ENCODE measurements at places on chromosomes 2 and 18.
A peak's percentile ranks its signal among the peaks of the same experiment; 100 is the strongest.

GRCh38 chr2:162211732-162212131, 31.5 kb downstream of the FAP start:
- DNase-seq: no peak

GRCh38 chr2:181891966-181892798, 652 bp downstream of the ITPRID2 start:
- peak; percentile 65 for DNase-seq

DNA sequence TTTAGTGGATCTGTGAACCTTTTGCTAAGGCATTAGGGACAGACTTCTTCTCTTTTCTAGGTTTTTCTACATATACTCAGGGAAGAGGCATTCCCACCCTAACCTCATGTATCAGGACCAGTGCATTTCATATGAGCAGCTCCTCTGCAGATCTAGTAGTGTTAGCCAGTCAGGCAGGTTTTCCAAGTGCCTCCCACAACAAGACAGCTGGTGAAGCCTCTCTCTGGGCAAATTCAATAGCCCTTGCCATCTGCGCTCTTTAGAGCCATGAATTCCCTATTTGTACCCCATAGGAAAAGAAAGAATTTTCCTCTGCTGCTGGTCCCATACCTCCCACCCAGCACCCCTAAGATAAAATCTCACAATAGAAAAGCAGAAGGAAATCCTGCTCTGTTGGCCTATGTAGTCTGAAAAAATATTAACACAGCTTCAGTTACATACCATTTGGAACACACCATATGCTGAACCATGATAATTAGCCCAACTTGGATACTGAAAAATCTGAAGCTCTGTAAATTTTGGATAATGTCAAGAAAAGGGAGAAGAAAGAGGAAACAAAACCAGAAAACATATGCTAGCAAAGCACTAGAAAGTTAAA, 1354.6 kb upstream of the NRXN1 start:
- no peak for DNase-seq

DNA sequence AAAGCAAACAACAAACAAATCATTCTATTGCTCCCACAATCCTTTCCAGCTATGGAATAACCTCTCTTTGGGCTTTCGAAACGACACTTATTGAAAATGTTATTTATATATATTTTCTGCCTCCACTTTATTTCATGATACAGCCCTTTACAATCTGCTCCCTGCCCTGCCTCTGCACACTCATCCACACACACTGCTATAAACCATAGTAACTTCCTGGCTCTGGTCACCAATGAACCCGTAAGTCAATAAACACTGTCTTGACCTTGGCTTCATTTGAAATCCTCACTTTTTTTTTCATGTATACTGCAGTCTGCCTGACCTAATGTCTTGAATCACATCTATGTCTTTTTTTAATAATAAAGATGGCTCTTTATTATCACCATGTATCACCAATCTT, 161.5 kb downstream of the SLC39A10 start:
- DNase-seq: no peak

DNA sequence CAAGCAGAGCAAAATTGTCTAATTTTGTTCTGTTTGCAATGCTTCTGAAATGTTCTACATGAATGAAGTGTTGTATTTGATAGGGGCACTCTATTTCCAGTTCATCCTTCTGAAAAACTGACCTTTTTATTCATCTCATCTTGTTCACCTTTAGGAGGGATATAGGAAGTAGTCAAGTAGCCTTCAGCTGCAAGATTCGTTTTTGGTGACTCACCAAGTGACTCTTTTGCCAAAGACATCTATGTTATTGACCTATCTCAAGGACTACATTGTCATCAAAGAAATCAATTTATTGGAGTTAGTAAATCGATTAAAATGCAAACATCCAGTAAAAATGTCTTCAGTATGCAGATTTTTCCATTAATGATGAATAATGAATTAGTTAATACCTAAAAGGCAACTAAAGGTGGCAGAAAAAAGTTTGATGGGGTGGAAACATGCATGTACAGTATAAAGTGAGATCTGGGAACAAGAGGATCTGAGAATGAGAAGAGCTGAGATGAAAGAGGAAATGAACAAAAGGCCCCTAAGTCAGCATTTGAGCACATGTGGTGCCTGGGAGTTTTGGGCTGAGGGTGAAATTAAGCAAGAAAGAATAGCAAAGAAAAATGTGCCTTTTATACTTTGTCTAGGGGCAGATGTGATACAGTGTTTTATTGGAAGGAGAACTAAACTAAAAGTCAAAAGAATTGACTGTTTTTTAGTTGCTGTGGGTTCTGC, 255.1 kb upstream of the LINC00305 start:
- DNase-seq: no peak

- DNase-seq: no peak
Observed at GRCh38 chr2:136665736-136666135, 99.6 kb upstream of the THSD7B start.

GRCh38 chr2:109448946-109449788, 164.6 kb downstream of the SEPTIN10 start:
- DNase-seq: no peak

DNA sequence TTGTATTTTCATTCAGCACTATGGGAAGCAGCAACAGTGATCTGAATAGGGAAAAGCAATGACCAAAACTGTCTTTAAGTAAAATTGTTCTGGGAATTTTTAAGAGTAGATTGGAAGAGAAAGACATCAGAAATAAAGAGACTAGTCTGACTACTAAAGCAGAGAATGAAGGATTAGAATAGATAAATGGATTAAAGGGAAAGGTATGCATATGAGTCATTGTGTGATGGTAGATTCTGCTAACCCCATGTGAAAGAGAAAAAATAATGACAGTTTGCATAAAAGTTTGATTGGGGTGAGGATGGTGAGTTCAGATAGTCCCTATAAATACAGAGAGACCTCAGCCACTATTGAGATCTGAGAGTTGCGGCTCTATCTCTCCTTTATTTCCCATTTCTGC, 139.6 kb upstream of the DCC start:
- DNase-seq: no peak

DNA sequence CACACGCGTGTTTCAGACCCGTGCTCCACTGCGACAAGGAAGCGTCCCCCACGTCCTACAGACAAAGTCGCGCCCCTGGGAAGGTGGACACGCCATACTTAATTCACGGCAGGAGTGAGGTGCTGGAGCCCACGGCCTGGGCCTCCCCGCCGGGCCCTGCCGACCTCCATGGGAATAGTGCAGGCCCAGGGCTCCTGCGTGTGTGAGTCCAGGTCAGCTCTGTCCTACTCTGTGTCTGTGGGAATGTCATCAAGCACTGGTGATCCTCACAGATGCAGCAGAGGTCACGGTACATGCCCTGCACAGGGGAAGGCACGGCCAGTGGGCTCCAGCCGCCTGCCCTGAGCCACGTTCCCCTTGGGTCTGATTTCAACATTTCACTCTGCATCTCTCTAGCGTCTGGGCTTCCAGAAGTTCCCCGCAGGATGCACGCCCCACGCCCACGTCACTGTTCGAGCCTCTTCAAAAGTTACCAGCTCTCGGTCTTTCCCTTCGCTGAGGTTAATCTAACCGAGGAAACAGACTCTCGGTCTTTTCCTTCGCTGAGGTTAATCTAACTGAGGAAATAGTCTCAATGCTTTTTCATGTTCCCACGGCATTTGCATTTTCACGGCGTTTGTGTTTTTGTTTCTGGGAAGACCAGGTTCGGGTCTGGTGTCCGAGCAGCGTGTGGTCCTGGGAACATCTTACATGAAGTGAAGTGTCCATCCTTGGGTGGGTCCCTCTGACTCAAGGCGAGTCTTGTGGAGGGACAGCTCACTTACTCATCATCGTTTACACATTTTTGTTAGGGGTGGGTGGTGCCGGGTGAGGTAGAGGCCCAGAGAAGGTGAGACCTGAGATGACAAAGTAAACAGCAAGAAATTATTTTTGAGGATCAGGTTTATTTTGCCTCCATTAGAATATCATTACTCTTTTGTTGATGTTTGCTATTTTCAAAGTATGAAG, 157.3 kb upstream of the ALKAL2 start:
- peak; percentile 27 for DNase-seq

DNA sequence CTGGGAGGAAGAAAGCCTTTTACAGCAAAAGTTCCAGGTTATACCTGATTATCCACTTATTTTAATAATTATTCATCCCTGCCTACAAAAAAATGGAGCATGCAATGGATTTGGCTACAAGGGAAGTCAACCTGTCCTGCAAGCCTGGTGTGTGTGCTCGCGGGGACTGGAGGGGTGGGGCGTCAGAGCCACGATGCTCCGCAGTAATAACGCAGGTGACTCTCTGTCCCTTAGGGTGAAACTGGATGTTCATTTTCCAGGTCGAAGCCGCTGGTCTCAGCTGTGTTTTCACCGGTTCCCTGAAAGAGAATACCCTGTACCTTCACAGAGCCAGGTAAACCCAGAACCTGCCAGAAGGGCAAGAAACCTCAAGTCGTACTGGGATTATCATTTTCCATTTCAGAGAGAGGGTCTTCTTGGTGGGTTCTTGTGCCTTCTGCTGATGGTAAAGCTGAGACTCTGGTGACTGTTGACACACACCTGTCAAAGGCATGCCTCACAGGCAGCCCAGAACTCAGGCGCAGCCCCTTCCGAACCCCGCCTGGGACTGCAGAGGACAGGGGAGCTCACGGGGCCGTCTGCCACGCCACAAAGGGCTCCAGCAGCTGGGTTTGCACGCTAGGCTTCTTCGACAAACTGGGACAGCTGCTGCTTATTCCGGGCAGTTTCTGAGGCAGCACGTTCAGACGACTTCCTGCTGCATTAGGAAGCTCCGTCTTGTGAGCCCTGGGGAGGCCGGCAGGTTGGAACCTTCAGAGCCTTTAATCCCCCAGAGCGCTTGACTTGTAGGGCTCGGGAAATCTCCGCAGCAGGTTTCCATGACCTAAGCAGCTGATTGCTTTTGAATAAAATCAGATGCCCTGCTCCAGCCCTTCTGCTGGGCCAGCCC, 58.6 kb downstream of the KCNG2 start:
- DNase-seq: no peak

- no peak for DNase-seq
Observed at GRCh38 chr2:177478029-177478428, 85.5 kb downstream of the AGPS start.

DNA sequence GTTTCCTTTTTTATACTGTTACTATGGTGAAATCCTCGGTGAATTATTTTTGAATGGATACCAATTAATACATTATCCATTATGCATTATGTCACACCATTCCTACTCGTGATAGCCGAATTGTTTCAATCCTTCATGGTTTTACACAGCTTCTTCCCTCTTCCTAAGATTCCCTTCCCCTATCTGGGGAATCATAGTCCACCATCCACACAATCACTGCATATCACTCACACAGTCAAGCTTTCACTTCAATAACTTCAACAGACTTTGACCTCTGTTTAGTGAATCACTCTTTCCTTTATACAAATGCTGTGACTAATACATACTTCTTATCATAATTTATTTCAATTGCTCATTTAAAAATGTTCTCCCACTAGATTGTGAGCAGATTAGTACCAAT, 1108.1 kb upstream of the LRRTM1 start:
- DNase-seq: no peak

DNA sequence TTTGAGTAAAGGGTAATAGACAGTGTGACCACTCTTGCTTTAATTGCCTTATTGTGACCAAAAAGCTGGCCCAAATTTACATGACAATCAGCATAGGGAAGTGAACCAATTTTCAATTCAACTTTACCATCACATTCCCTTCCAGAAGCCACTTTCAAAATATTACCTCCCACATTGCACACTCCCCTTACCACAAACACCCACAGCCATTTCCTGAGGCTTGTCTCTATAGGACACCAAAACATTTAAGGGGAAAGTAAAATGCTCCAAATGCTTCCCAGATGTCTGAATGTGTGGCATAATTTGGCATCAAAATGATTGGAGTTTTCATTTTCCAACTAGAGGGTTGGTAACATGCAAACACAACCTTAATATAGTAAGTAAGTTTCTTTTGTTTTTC, 616.1 kb downstream of the SLC4A3 start:
- DNase-seq: no peak

GRCh38 chr2:50133766-50134165, 898.2 kb downstream of the NRXN1 start:
- no peak for DNase-seq

DNA sequence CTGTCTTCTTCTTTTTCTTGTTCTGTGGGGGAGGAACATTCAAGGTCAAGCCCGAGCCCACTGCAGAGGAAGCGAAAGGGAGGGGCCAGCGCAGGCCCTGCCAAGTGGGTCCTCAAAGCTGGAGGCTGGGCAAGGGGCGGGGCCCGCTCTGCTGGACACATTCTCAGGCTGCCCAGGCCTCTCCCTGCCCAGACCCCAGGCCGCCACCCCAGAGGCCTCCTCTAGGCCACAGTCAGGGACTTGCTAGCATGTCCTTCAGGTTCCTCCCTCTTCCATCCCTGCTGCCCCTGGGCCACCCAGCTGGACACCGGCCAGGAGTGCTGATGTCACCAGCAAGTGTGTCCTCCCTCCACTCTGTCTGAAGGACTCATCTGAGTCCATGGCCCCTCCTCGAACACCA, 44.1 kb downstream of the KIF1A start:
- DNase-seq: no peak

- DNase-seq: no peak
Observed at GRCh38 chr2:27308359-27308881, at the start of gene UCN. Gene UCN (minus strand): TSS chr2:27308445. CDS start chr2:27307895, 550 bp downstream.

DNA sequence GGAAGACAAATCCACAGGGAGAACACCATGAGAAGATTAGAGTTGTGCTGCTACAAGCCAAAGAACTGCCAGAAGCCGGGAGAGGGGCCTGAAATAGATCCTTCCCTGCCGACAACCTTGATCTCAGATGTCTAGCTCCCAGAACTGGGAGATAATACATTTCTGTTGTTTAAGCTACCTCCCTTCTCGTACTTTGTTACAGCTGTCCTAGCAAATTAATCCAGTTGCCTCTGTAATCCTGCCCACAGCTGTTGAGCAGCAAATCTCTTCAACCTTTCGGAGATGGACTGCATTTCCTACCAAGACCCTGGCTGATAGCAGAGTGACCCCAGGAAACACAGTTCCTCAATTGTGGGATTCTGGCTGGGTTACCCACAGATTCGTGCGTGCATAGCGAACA, 2.6 kb upstream of the TBC1D8 start:
- DNase-seq: no peak

DNA sequence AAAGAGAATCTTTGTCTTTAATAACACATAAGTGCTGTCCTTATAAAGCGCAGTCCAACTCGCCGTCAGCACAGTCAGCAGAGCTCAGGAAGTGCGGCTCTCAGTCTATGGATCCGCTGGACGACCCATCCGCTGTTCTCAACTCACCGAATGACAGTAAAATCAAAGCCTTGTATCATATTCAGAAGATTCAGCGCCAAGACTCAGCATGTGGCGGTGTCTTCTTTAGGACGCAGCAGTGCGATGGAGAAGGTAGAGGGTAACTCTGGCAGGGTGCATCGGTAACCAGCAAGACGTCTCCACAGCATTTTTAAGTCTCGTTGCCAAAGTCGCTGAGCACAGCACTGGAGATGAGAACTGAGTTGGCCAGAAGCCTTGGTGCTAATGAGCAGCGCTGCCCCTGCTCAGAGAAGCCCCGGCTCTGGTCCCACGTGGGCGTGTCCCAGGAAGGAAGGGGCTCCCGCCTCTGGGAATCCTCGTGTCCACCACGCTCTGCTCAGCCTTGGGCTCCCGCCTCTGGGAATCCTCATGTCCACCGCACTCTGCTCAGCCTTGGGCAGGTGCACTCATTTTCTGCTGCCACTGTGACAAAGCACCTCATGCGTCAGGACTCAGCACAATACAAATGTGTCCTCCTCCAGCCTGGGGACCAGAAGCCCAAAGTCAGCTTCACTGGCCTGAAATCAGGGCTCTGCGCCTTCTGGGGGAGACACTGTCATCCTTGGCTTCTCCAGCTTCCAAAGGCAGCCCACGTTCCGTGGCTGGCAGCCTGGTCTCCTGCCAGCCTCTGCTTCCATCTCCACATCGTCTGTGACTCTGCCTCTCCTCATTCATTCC, 238.0 kb upstream of the SALL3 start:
- no peak for DNase-seq

Measured in CD4-positive, alpha-beta T cell treated with Interleukin-10 for 1 hour (primary cell).